Placental epithelial cell (primary cell): ENCODE measurements at places on chromosomes 7 and 10. TPM values are rescaled to one million over a fixed set of nuclear protein-coding genes. Genes with fewer than 3 reads are reported as not detected.

The GIMAP5 gene
- not detected in 2 replicates for total RNA-seq

The DDC gene
- total RNA-seq: not detected in 2 replicates

The RBM48 gene
- 10.1 and 10.6 TPM in 2 replicates for total RNA-seq

The THSD7A gene
- under 0.01 TPM in 1 of 2 replicates, not detected in the other for total RNA-seq

The GBX1 gene
- total RNA-seq: not detected in 2 replicates

The ZEB1 gene
- total RNA-seq: 1.2 and 2.0 TPM in 2 replicates

The TMEM130 gene
- total RNA-seq: not detected in 2 replicates

The STEAP2 gene
- 1.1 and 2.0 TPM in 2 replicates for total RNA-seq

The PRLHR gene
- under 0.01 TPM in 1 of 2 replicates, not detected in the other for total RNA-seq

The RNLS gene
- 5.5 and 10.2 TPM in 2 replicates for total RNA-seq

The WDR86 gene
- 13.7 TPM in 1 of 2 replicates, not detected in the other for total RNA-seq

The FUOM gene
- total RNA-seq: 4.4 and 9.8 TPM in 2 replicates

The ANKRD7 gene
- total RNA-seq: 0.79 and 1.2 TPM in 2 replicates

The KLLN gene
- total RNA-seq: 0.39 and 0.65 TPM in 2 replicates

The OR2A12 gene
- not detected in 2 replicates for total RNA-seq

The FFAR4 gene
- not detected in 2 replicates for total RNA-seq

The IDI2 gene
- not detected in 2 replicates for total RNA-seq

The MRLN gene
- not detected in 2 replicates for total RNA-seq

The OR2A7 gene
- 5.6 and 7.1 TPM in 2 replicates for total RNA-seq

The CTNNA3 gene
- total RNA-seq: under 0.01 and 0.76 TPM in 2 replicates

The HOXA4 gene
- total RNA-seq: 0.43 and 1.6 TPM in 2 replicates

The GDF2 gene
- not detected in 2 replicates for total RNA-seq

The MALRD1 gene
- total RNA-seq: under 0.01 and 0.33 TPM in 2 replicates

The ANK3 gene
- total RNA-seq: 109 and 239 TPM in 2 replicates

The SYT15 gene
- 0.22 and 0.39 TPM in 2 replicates for total RNA-seq

The LIPF gene
- not detected in 2 replicates for total RNA-seq

The FLNC gene
- 77.7 and 271 TPM in 2 replicates for total RNA-seq

The AMPH gene
- total RNA-seq: under 0.01 TPM in 1 of 2 replicates, not detected in the other

The HABP2 gene
- not detected in 2 replicates for total RNA-seq

The LRRC27 gene
- 7.1 and 8.6 TPM in 2 replicates for total RNA-seq
